Testis (tissue), 5 donors: ENCODE measurements at places on chromosomes 6 and 20.
A peak's percentile ranks its signal among the peaks of the same experiment; 100 is the strongest.

DNA sequence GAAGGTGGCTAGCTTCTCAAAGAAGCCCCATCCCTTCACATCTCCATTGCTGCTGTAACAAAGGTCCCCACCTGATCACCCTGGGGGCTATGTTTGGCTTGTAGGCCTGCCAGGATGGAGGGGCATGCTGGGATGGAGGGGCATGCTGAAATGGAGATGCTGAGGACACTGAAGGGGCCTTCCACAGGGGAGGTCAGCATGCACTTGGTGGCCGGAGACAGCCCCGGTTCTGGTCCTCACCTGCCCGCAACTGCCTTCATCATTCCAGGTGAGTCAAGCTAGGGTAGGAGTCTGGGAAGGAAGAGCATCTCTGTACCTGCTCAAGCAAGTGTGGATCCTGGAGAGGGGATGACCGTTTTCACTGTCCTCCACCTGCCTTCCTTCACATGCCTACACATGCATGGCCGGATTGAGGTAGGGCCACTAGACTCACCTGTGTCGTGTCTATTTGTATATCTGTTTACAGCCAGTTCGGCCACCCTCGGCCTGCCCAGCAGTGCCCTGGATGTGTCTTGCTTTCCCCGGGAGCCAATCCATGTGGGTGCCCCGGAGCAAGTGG, 6.0 kb downstream of the L3MBTL1 start:
- H3K27me3 ChIP-seq: no peaks in the 10 kb centered on the region
- DNase-seq: no peak
- H3K4me1 ChIP-seq: peaks cover 13% of the 10 kb centered on the region
- peak overlapping the region; percentile 78 for H3K27ac ChIP-seq
- no peaks in the 10 kb centered on the region for H3K36me3 ChIP-seq

- H3K4me1 ChIP-seq: no peaks in the 10 kb centered on the region
- no peak overlapping the region for H3K4me3 ChIP-seq
- H3K36me3 ChIP-seq: no peaks in the 10 kb centered on the region
- H3K27me3 ChIP-seq: no peaks in the 10 kb centered on the region
- no peak overlapping the region for H3K27ac ChIP-seq
These were observed 364.3 kb upstream of the SPTLC3 start for GRCh38 chr20:12644461-12644860.

- no peak for DNase-seq
- H3K27me3 ChIP-seq: no peaks in the 10 kb centered on the region
- no peak overlapping the region for H3K27ac ChIP-seq
- H3K36me3 ChIP-seq: no peaks in the 10 kb centered on the region
These were observed 7.1 kb downstream of the GLP1R start for GRCh38 chr6:39055661-39056060.

DNA sequence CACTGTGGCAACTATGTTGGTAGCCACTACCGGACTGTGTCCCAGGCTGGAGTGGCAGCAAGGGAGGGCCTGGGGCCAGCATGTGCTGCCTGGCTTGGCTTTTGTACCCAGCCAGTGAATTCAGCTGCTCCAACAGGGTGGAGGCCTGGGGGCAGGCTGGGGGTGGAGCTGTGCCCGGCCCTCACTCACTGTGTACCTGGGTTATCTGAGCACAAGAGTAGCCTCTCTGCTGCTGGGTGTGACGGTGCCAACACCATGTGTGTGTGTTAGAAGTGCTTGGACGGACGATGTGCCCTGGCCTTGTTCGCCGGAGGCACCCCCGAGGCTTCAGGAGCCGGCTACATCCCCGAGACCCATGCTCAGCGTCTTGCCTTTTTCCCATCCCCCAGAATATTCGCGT, 49.2 kb downstream of the EFCAB8 start:
- no peak overlapping the region for H3K27ac ChIP-seq
- DNase-seq: no peak
- H3K4me1 ChIP-seq: no peaks in the 10 kb centered on the region
- no peaks in the 10 kb centered on the region for H3K36me3 ChIP-seq

DNA sequence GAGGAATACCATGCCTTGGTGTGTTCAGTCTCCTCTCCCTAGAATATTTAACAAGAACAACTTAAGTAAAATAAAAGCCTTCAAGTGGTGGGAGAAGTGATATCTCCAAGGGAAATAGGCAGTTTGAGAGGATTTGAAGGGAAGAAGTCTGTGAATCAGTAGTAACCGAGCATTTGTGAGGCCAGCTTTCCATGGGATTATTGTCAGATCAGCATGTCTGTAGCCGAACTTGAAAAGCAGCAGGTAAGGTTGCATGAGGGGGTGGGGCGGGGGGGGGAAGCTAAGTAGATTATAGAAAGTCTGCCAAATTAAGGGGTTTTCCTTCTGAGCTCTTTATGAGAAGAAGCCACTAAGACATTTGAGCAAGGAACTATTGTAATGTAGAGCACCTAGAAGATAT, 92.6 kb downstream of the GRIK2 start:
- DNase-seq: no peak
- H3K27ac ChIP-seq: no peak overlapping the region
- H3K4me1 ChIP-seq: no peaks in the 10 kb centered on the region

- H3K36me3 ChIP-seq: no peaks in the 10 kb centered on the region
- H3K27ac ChIP-seq: no peak overlapping the region
- no peaks in the 10 kb centered on the region for H3K4me1 ChIP-seq
These were observed 397.3 kb upstream of the NRSN1 start for GRCh38 chr6:23728707-23729106.

DNA sequence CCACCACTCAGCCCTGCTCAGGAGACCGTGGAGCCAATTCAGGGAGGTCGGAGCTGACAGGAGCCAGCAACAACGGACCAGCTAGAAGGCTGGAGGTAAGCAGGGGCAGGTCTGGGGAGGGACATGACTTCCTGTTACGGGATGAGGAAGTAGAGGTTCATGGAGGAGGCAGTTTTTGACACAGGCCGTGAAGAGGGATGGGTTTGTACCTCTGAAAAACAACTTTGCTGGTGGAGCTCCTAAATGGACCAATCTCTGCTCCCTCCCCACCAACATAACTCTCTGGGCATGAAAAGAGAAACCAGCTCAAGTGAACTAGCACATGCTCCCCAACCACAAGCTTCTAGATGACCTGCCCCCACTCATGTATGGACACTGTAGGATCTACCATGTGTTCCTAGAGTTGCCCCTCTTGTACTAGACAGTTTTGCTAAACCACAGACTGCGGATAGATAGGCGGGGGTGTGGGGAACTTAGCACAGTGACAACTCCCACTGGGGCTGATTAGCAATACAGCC, 31.4 kb downstream of the RALGAPA2 start:
- H3K4me3 ChIP-seq: no peak overlapping the region
- no peak overlapping the region for H3K27ac ChIP-seq
- H3K4me1 ChIP-seq: peaks cover 25% of the 10 kb centered on the region

- H3K4me1 ChIP-seq: peaks cover 12% of the 10 kb centered on the region
- no peak for DNase-seq
- peak overlapping the region; percentile 84 for H3K27ac ChIP-seq
- no peaks in the 10 kb centered on the region for H3K27me3 ChIP-seq
These were observed 980 bp downstream of the MBOAT1 start for GRCh38 chr6:20211037-20211940.

DNA sequence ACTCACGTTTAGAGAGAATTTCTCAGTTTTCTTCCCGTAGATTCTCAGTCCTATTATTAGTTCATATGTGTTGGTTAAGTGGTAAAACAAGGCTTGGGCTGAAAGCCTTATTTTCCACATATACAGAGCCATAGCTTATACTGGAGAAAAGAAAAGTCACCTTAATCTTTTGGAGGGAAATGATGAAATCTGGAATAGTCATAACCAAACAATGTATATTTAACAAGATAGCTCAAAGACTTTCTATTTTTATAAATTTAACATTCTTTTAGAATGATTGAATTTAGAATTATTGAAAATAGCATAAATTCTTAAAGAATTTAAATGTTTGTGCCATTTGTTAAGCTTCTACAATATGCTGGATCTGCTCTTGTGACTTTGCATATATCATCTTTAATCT, 85.8 kb downstream of the CDKAL1 start:
- H3K4me1 ChIP-seq: no peaks in the 10 kb centered on the region
- H3K4me3 ChIP-seq: no peak overlapping the region
- no peak for DNase-seq

- H3K36me3 ChIP-seq: no peaks in the 10 kb centered on the region
- no peaks in the 10 kb centered on the region for H3K27me3 ChIP-seq
These were observed 39.9 kb downstream of the PYGB start for GRCh38 chr20:25287631-25288290.

DNA sequence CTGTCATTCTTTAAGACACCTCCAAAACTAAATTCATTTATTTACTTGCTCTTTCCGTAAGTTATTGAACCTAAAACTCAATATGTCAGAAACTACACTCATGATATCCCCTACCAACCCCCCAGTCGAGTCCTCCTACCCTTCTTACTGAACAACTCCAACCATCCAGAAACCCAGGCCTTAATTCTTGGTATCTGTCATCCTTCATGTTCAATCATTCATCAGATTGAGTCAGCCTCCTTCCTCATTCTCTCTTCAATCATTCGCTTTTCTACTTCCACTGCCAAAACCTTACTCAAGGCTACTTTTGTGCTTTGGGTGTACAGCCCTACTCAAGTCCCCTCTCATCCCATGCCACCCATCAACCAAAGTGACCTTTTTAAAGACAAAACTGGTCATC, 95.7 kb downstream of the SMLR1 start:
- no peaks in the 10 kb centered on the region for H3K36me3 ChIP-seq
- H3K27me3 ChIP-seq: no peaks in the 10 kb centered on the region
- no peak overlapping the region for H3K4me3 ChIP-seq
- no peak overlapping the region for H3K27ac ChIP-seq

GRCh38 chr6:10567256-10568026, 46.3 kb downstream of the GCNT2 start:
- no peak for DNase-seq
- no peaks in the 10 kb centered on the region for H3K4me1 ChIP-seq
- H3K27ac ChIP-seq: no peak overlapping the region
- H3K4me3 ChIP-seq: no peak overlapping the region
- no peaks in the 10 kb centered on the region for H3K27me3 ChIP-seq

DNA sequence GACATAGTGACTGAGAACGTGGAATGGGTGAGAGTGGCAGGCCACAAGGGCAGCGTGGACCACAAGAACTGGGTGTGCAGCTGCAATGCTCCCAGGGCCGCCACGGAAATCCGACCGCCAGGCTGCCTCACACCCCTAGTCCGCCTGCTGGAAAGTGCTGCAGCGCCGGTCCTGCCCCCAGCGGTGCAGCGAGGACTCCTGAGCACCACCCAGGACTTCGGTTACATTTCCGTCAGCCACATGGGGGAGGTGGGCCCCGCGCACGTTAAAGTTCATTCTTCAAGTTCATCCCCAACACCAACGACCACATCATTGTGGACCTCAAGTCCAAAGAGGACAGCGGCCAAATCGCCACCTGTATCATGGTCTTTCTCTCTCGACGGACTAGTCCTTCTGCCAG, 126.1 kb upstream of the CARMIL1 start:
- no peak overlapping the region for H3K27ac ChIP-seq
- H3K36me3 ChIP-seq: no peaks in the 10 kb centered on the region
- no peaks in the 10 kb centered on the region for H3K4me1 ChIP-seq
- DNase-seq: no peak

- no peaks in the 10 kb centered on the region for H3K27me3 ChIP-seq
- no peak for DNase-seq
- no peaks in the 10 kb centered on the region for H3K36me3 ChIP-seq
These were observed 39.5 kb downstream of the C20orf203 start for GRCh38 chr20:32634041-32634805.

DNA sequence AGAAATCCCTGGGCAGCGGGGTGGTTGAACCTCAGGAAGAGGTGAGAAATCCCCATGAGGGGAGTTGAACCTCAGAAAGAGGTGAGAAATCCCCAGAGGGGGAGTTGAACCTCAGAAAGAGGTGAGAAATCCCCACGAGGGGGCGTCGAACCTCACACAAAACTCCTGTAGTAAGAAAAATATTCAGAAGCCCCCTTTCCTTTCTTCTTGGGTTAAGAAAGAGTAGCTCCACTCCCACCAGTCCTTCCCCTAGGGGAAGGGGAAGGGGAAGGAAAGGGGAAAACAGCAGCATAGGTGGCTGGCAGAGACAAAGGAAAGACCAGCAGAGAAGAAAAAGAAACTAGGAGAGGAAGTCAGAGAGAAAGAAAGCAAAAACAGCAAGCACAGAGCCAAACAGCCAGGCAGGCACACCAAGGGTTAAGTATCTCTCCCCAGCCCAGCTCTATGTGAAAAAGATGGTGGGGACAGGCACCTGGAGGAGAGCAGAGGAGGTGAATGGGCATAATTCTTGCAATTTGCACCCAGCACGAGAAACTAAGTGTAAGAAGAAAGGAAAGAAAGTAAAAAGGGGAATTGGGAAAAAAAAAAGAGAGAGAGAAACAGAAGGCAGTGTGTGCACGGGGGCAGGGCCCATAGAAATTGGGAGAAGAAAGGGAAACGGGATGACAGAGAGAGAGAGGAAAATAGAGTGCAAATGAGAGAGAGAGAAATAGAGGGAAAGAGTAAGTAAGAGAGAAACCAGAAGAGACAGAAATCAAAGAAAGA, 88.2 kb downstream of the PLG start:
- no peak overlapping the region for H3K27ac ChIP-seq
- DNase-seq: no peak
- no peak overlapping the region for H3K4me3 ChIP-seq
- H3K4me1 ChIP-seq: no peaks in the 10 kb centered on the region
- no peaks in the 10 kb centered on the region for H3K36me3 ChIP-seq
- H3K27me3 ChIP-seq: no peaks in the 10 kb centered on the region

- H3K27me3 ChIP-seq: no peaks in the 10 kb centered on the region
- DNase-seq: no peak
- no peak overlapping the region for H3K4me3 ChIP-seq
- H3K4me1 ChIP-seq: no peaks in the 10 kb centered on the region
- H3K27ac ChIP-seq: no peak overlapping the region
- H3K36me3 ChIP-seq: no peaks in the 10 kb centered on the region
These were observed 24.1 kb downstream of the RBCK1 start for GRCh38 chr20:432208-432607.

DNA sequence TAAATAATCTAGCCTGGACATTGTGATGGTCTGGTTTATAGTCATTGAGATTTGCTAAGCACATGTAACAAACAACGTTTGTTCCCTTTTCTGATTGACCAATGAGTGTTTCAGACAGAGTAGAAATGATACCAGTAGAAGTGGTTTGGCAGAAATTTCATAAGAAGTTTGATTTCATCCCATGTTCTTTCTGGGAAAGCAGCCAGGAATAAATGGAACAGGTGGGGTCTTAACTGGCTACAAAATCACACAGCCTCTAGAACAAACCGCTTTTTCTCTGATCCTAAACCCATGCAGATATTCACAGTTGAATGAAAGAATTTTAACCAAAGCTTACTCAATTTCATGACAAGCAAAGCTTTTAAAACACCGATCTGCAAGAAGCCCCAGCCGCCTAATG, 227.5 kb downstream of the UST start:
- no peak for DNase-seq
- H3K4me1 ChIP-seq: peaks cover 7% of the 10 kb centered on the region
- H3K27ac ChIP-seq: no peak overlapping the region
- H3K36me3 ChIP-seq: no peaks in the 10 kb centered on the region
- H3K27me3 ChIP-seq: no peaks in the 10 kb centered on the region
- no peak overlapping the region for H3K4me3 ChIP-seq
